Stimulated activated CD4-positive, alpha-beta T cell treated with anti-CD3 and anti-CD28 coated beads, Interleukin-1b, Interleukin-23, amount 100 ng/mL, for 1 hour (primary cell): ENCODE measurements at places on chromosomes 11 and 22.

DNA sequence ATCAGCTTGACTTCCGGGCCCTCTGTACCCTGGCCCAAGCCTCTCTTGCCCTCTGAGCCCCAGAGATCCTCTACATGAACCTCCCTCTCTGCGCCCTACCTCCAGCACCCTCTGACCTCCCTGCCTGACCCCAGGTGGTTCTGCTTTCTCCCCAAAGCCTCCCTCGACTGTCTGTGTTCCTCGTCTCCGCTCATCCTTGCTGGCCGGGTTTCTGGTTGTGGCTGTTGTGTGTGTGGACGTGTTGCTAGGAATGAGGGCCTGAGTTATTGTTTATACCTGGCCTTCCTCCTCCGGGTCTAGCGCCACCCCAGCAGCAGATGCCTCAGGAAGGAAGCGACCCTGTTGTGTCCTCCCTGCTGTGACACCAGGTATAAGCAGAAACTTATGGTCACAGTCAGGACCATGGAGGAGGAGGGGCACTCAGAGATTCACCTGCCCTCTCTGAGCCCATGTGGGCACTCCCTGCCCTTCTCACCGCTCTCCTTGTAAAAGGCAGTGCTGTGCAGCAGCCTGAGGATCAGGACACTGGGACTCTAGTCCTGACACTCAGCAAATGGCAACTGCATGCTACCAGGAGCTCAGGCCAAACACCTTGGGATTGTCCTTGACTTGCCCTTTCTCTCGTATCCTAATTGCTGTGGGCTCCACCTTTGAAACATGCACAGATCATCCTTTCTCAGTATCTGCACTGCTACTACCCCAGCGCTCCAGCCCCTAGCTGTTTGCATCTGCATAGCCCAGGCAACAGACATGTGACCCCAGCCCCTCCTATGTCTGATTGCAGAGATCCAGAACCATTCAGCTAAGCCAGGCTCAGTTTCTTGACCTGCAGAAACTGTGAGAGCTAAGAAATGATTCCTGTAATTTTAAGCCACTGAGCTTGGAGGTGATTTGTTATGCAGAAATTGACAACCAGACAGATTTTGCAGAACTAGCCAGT is 140.1 kb downstream of the ST3GAL4 start:
- no peak for DNase-seq

GRCh38 chr11:130554241-130555055 is 106.0 kb downstream of the ADAMTS15 start:
- no peak for DNase-seq

DNA sequence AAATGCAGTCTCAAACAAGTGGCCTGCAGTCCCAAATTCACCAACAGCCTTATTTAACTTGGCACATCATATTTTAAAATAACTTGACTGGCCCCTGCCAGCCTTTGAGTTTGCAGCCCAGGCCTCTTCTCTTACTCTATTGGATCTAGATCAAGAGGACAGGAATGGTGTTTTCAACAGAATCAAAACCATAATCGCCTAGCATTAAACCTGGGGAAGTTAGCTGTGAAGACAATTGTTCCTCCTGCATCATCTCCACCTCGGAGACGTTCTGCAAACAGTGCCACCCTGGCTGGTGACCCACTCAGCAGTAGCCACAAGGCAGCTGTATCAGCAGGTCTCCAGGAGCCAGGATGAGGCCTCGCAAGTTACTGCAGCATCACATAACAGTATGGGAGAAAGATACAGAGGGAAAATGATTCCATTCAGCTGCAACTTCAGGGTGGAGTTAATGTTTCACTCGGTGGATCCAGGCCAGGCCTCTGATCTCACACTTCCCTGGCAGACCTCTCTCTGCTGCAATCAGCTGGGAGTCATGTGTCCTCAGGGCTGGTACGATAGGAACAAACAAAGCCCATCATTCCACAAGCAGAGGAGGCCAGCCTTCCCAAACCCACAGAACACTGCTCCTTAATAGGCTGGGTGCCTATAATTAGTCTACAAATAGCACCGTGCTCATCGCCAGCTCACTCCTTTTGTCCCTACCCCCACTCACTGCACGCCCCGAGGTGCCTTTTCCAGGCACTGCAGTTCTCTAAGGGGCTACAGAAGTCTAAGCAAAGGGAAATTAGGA is 18.6 kb upstream of the SCN2B start:
- DNase-seq: no peak

- DNase-seq: no peak
Observed at GRCh38 chr11:100991541-100991940, 138.1 kb downstream of the PGR start.

- DNase-seq: no peak
Observed at GRCh38 chr11:18844753-18845367, 53.3 kb upstream of the PTPN5 start.

DNA sequence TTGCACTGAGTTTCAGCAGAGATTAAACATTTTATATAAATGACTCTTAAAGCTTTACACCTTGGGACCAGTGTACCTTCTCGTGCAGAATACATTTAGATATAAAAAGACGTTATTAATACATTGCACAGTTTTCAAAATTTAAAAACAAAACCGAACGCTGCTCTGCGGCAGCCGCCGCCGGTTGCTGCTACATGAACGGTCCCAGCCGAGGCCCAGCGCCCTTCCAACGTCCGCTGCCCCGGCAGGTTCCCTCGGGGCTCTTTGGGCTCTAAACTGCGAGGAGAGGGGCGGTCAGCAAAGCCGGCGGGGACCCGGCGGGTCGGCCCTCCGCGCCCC is 2.0 kb downstream of the CDKN1C start:
- DNase-seq: no peak

DNA sequence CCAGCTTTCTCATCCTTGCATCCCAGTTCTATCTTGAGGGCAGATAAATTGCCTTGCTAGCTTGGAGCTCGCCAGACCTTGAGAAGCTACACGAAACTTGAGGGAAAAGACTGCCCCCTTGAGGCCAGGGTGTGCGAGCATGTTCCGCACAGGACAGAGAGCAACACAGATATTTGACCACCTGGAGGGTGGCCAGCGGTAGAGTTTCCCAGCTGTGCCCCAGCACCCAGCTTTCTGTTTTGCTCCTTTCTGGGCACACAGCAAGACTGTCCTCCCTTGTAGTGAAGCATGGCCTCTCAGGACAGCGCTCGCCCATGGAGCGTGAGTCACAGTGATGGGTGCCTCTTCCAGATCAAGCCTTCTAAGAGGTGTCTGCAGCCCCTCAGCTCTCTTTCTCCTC is 23.5 kb downstream of the SPATA19 start:
- no peak for DNase-seq

DNA sequence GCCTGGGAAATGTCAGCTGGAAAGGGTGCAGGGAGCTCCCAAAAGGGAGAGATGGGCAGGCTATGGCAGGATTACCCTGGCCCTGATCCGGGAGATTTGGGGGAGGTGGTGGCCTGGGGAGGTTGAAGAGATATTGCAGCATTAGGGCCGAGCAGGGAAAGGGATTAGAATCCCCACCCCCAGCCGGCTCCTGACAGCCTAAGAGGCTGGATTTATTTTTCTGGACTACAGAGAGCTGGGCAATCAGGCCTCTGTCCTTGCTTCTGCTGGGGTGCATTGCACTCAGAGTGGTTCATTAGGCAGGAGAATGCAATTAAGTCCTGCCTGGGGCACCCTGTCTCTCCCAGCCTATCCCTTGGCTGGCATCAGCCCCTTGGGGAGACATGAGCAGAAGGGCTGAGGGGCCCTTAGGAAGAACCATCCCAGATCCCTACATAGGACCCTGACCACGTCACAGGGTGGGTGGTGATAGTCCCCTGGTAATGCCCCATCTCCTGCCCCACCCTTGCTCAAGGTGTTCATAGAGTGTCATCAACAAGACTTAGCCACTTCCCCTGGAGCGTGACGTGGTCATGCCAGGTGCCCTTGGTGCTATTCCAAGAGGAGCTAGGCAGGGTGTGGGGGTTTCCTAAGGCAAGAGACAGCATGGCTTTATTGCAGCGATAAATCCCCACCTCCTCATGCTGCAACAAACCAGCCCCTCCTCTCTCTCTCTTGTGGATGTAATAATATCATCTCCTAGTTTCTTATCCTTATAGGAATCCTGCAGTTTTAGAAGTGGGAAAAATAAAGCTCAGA is 38.4 kb upstream of the KLHL35 start:
- no peak for DNase-seq

GRCh38 chr11:22065472-22065871 is 127.4 kb upstream of the ANO5 start:
- no peak for DNase-seq

GRCh38 chr11:69869311-69869939 is 50.2 kb upstream of the FGF3 start:
- no peak for DNase-seq

DNA sequence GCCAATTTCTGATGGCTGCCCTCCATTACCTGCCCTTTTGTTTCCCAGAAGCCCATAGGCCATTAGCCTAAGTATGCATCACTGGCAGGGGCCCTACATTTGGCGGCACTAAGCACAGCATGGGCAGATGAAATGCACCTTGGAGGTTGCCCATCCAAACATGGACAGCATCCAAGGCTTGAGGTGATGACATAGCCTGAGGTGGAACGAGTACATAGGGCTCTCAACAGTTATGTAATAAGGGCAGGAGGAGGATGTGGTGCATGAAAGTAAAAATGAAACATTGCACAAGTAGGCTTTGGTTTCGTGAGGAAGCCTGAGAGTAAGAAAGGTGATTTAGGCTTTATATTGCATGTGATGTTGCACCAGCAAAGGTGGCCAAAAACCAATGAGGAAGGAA is 148.1 kb downstream of the FAM76B start:
- no peak for DNase-seq

DNA sequence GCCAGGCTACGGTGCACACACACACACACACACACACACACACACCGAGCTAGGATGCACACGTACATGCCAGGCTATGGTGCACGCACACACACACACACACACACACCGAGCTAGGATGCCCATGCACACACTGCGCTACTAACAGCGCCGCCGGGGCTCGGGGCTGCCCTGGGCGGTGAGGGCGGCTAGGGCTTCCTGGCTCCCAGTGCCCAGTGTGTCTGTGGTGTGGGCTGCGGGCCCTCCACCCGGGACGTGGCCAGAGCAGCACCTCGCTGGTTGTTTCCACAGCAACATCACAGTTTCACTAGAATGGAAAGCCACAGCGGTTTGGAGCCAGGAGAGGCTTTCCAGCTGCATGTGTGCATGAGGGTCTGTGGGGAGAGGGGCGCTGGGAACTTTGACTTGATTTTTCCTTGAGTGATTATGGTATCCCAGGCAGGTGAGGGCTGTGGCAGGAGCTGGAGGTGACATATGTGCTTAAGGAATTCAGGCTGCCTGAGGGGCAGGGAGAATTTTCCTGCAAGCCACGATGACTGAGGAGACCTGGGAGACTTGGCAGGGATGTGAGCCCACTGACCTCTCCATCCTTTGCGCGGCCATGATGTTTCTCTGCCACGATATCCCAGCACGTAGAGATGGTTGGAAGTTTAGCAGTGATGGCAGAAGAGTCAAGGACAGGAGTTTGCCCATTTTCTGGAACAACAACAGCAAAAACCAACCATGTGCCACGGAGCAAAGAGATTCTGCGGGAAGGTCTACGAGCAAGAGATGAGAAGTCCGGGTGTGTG is 195.9 kb downstream of the SNX19 start:
- no peak for DNase-seq

- DNase-seq: no peak
Observed at GRCh38 chr11:7548659-7549274, 35.0 kb downstream of the PPFIBP2 start.

DNA sequence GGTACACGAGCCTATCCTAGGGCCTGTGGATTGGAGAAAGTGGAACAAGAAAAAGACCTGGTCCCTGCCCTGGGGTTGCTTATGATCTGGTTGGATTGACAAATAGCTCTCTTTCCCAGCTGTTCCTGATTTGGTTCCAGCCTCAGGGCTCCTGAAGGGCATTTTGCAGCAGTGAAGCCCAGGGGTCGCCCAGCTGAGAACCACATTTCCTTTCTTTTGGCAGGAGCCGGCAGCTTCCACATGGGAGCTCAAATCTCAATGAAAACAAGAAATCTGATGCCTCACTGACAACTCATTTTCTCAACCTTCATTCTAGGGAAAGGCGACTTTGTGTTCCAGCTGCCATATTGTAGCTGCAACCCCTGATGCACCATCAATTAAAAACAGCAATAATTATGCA is 140.6 kb upstream of the CADM1 start:
- no peak for DNase-seq

DNA sequence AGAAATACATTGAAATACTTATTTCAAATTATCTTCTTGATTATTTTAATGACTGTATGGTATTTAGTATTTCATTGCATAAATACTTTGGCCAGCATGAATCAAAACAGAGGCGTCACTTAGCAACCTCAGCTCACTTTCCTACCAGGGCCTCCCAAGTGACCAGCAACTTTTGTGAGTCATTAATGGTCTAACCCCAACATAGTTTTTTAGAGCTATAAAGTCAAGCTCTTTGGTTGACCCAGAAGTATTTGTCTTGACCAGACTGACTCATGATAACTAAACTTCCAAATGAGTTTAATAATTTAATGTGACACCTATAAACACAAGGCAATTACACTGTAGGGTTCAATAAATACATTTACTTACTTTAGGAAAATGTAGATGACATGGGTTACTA is 27.9 kb upstream of the RBMXL2 start:
- DNase-seq: no peak

- peak; percentile 46 for DNase-seq
Observed at GRCh38 chr11:69888483-69889181, 69.4 kb upstream of the FGF3 start.

- DNase-seq: no peak
Observed at GRCh38 chr11:14872032-14872431, 20.0 kb downstream of the CYP2R1 start.

DNA sequence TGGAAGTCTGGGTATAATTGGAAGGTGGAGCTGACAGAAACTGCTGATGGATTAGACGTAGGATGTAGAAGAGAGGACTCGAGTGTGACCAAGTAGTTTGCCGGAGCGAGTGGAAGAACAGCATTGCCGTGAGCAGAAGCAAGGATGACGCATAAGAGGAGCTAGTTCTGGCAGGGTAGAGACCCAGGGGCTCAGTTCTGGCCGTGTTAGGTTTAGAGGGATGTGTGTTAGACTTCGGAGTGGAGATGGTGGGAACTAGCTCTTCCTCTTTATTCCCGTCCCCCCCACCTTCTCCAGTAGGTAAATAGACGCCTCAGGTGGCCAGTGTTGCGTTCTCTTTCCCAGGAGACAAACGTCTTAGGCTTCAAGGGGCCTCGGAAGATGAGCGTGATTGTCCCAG is 19.1 kb downstream of the TUB start:
- no peak for DNase-seq

GRCh38 chr11:63523151-63523550 is 13.5 kb upstream of the PLAAT4 start:
- no peak for DNase-seq

DNA sequence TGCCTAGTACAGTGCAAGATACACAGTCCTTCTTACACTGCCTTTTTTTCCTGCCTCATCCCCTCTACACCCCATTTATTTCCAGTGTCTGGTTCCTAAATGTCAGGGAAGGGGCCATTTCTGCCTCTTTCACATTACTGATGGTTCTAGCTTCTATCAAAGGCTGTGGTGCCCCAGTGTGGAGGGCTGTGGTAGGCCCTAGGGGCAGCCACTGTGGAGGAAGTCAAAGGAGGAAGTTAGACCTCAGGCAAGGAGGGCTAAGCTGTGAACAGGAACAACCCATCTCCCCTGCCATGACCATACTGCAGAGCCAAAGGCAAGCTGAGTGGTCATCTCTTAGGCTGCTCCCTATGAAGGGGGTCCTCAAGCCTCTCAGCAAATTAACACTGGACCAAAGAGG is 81.9 kb upstream of the CRTAM start:
- DNase-seq: no peak

- DNase-seq: no peak
Observed at GRCh38 chr22:27420817-27421361, 380.7 kb downstream of the MN1 start.

- no peak for DNase-seq
Observed at GRCh38 chr22:28141614-28142013, 222.6 kb upstream of the PITPNB start.

GRCh38 chr11:10758957-10759356 is 7.9 kb downstream of the CTR9 start:
- DNase-seq: no peak
